ENCODE measurements at places on chromosomes 3 and 15. TPM values are rescaled to one million over a fixed set of nuclear protein-coding genes. Genes with fewer than 3 reads are reported as not detected.

DNA sequence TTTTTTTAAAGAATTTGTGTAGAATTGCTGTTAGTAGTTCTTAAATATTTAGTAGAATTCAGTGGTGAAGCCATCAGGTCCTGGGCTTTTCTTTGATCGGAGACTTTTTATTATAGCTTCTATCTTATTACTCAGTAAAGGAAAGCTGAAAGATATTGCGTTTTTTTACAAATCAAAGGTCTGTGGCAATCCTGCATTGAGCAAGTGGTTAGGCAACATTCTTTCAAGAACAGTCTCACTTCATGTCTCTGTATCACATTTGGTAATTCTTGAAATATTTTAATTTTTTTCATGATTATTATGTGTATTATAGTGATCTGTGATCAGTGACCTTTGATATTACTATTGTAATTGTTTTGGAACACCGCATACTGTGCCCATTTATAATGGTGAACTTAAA lies 140.8 kb downstream of the UNC13C start:
- no peak for DNase-seq

GRCh38 chr3:56879436-56880215 lies 77.9 kb upstream of the ARHGEF3 start:
- no peak for DNase-seq

DNA sequence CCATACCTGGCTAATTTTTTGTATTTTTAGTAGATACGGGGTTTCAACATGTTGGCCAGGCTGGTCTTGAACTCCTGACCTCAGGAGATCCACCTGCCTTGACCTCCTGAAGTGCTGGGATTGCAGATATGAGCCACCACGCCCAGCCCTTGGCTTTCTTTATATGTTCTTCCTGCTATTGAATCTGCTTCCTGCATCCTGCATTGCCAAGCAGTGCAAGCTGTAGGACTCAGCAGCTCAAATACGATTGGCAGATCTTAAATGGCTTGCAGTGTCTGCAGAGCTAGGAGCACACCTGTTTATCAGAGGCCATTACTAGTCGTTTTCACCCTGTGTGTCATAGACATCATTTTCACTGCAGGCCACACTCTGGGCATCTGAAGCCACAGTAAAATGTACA lies 426.2 kb upstream of the PPP2R3A start:
- DNase-seq, result no peak

DNA sequence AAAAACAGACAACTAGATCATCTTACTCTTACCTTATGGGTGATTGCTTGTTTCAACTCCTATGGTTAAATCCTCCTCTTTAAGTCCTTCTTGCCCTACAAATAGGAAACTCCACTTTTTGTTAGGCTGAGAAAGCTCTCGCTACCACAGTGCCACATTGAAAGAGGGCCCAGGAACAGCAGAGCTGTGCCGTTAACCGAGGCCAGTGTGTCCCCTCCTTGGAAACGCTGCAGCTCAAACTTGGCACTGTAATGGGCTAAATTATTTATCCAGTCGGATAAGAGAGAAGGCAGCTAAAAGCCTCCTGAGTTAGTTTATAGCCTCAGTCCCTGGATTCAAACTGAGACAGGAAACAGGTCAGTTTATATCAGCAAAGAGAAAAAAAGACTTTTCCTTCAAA lies 46.1 kb downstream of the KBTBD12 start:
- no peak for DNase-seq

DNA sequence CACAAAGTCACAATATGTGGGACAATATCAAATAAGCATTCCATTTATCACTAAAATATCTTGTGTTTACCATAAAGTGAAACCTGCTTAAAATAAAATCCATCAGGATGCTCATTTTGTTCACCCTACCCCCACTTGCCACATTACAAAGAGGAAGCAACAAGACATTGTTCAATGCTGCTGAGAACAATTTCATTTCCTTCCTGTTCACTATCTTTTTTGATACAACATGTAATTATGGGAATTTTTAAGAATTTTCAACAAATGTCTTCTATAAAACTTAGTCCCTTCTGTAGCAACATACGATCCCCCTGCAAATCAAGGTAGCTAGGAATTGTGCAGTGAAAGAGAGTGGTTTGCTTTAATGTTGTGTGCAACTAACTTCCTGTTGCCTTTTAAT lies 34.9 kb upstream of the GPR160 start:
- DNase-seq, result no peak

DNA sequence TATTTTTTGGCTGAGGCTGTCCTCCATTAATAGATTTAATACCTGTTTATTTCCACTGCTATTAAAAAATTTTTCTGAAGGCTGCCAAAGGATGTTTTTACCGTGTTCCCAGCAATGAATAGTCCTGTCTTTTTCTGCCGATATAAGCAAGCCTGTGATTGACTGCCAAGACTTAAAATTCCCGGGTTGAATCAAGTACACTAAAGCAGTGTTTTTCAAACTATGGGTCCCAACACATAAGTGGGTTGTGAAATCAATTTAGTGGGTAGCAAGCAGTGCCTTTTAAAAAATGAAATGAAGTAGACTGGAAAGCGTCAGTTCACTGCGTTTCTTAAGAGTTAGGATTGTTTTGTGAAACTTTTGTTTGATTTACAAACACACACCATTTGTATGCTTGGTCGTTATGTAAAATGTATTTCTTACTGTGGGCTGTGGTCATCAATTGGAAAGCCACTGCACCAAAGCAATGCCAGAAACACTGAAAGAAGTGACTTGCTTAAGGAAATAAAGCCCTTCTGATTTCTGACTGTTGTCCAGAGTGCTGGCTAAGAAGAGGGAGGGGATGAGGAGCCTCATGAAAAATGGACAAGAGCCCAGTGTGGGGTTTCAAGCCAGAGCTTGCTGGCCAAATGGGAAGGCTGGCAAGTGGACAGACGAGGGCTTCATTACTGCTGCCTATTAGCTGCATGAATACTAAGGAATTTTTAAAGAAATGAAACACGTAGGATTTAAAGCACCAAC lies 206.0 kb downstream of the THRB start:
- no peak for DNase-seq

DNA sequence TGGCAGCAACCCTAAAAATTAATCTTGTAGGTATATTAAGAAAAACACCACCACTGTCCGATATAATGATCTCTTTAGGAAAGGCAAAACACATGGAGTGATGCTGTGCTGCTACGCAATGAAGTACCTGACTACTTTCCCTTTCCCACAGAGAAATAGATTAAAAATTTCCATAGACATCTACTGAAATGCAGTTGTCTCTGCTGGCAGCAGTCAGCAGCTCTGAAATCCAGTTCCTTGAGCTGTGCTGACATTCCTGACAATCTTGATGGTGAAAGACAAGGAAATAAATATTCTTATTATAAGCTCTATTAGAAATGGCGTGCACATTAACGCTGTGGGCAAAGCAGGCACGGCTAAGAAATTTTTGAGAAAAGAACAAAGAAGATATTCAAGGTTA lies 287.6 kb downstream of the IL5RA start:
- DNase-seq, result no peak

DNA sequence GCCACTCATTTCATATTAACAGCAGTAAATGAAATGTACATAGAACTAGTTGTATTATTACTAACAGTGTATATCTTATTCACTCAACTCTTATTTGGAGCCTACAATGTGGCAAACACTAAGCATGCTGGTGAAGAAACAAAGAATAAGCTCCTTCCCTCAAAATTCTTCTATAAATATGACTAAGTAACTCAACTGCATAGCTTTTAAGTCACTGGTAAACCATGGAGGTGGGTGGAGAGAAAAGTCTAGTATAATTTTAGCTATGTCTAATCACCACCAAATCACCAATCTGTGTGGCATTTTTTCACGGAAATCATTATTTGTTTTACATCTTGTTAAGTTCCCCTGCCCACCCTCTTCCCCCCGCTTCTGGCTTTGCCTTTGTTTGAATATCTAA lies 17.5 kb downstream of the COPS2 start:
- no peak for DNase-seq

GRCh38 chr15:90814191-90814821 lies 54.1 kb upstream of the FURIN start:
- no peak for DNase-seq

GRCh38 chr15:45943240-45943639 lies 308.4 kb downstream of the SQOR start:
- no peak for DNase-seq

- DNase-seq, result no peak
These were observed 102.2 kb downstream of the ERC2 start for GRCh38 chr3:56365905-56366640.

DNA sequence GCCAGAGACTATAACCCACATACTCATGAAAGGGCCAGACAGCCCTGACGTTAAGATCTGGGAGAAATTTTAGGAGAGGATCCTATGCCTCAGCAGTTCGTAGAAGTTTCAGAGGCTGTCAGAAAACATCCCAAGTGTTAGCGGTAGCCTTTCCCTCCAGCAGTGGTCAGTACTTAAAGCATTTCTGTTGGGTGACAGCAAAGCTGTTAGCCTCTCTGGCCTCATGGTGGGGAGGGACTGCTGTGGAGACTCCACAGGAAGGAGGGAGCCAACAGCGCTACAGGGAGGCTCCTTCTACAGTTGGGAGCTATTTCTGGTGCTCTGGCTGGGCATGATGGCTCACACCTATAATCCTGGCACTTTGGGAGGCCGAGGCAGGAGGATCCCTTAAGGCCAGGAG lies 27.4 kb downstream of the IDH2 start:
- no peak for DNase-seq

DNA sequence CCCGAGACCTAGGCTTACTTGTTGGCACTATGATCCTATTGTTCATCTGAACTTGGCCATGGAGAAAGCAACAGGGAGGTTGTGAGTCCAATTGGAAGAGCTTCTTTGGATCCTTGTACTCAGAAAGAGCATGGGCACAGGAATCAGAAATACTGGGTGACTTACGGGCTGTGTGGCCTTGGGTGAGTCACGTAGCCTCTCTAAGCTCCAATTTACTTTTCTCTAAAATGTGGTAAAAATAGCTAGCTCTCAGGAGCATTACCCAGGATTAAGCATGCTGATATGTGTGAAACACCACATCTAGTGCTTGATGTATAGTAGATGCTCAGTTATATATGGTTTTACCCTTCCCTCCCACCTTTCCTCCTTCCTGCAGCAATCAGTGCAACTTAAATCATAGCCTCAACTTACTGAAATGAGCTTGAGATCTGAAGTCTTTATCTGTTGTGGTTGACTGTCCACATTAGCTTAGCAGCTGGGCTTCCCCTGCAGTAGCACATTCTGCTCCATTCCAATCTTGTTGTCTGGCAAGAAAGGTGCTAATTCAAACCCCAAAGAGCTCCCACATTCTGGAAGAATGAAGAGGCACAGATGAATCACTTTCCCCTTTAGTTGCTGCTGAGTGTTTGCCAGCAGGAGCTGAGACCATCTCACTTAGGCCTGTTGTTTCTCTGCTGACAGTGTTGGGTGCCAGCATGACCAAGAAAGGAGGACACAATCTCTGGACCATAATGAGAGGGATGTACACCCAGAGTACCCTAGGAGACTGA lies 299.1 kb upstream of the TRIM42 start:
- no peak for DNase-seq

- DNase-seq, result no peak
These were observed 47.1 kb downstream of the FLNB start for GRCh38 chr3:58055314-58055713.

GRCh38 chr3:88059380-88060170 lies 520 bp downstream of the ZNF654 start:
- no peak for DNase-seq

DNA sequence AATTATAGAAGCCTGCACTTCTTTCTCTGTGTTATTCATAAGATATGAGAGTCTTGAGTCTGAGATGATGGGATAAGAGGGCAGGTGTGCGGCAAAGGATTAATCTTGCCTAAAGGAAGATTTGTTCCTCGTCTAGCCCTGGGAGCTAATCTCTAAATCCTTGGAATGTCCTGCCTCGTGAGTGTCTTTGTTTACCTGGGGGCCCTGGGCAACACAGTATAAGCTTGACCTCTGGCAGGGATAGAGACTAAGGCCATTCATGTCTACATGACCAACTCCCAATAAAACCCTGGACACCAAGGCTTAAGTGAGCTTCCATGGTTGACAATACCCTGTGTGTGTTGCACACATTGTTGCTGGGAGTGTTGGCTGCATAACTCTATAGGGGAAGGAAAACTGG lies 3.2 kb upstream of the AGBL1 start:
- no peak for DNase-seq

DNA sequence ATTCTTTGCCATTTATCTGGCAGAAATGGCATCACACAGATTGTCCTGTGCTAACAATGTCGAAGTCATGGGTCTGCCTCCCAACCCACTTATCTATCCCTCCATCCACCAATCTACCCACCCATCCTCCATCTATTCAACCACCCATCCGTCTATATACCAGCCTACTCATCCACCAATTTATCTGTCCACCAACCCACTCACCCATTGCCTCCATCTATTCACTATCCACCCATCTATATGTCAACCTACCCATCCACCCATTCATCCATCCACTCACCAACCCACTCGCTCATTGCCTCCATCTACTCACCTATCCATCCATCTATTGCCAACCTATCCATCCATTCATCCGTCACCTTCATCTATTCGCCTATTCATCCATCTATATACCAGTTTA lies 521.2 kb downstream of the SHQ1 start:
- no peak for DNase-seq

- no peak for DNase-seq
These were observed 43.7 kb downstream of the TMEM45A start for GRCh38 chr3:100536093-100536492.

- no peak for DNase-seq
These were observed 124.3 kb downstream of the CHCHD6 start for GRCh38 chr3:126828306-126828705.

DNA sequence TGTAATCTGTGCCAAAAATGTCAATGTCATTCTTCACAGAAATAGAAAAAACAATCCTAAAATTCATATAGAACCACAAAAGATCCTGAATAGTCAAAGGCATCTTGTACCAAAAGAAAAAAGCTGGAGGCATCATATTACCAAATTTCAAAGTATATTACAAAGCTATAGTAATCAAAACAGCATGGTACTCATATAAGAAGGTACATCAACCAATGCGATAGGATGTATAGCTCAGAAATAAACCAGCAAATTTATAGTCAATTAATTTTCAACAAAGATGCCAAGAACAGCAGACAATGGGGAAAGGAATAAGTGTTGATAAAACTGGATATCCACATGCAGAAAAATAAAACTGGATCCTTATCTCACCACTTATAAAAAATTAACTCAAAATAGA lies 150.5 kb upstream of the PRICKLE2 start:
- no peak for DNase-seq

DNA sequence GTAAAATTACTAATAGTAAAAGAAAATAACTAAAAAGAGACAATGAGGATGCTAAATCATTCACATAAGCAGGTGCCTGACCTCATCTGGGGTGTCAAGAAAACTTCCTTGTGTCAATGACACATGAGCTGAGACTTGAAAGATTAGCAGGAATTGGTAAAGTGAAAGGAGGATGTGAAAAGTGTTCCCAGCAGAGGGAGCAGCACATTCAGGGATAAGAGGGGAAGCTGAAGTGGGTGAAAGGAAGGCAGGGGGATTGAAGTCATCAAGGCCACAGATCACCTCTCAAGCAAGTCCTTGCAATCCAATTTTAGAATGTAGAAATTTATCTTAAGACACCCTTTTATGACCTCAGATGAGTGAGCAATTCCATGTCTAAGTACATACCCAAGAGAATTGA lies 60.2 kb upstream of the ACP3 start:
- DNase-seq, result no peak

- DNase-seq, result no peak
These were observed 203.4 kb upstream of the NSMCE3 start for GRCh38 chr15:29472901-29473445.

GRCh38 chr3:31077826-31078225 lies 183.4 kb upstream of the GADL1 start:
- DNase-seq, result no peak

CACNA2D3 gene
- not detected for total RNA-seq

P2RY12 gene
- total RNA-seq, result 0.38 TPM

PGBD4 gene
- 2.4 TPM for total RNA-seq

TM4SF18 gene
- not detected for total RNA-seq

CFAP91 gene
- 1.3 TPM for total RNA-seq

Measured in GM12878 (cell line).